A673 (cell line): ENCODE measurements at places on chromosomes 7 and 10.
A peak's percentile ranks its signal among the peaks of the same experiment; 100 is the strongest.

DNA sequence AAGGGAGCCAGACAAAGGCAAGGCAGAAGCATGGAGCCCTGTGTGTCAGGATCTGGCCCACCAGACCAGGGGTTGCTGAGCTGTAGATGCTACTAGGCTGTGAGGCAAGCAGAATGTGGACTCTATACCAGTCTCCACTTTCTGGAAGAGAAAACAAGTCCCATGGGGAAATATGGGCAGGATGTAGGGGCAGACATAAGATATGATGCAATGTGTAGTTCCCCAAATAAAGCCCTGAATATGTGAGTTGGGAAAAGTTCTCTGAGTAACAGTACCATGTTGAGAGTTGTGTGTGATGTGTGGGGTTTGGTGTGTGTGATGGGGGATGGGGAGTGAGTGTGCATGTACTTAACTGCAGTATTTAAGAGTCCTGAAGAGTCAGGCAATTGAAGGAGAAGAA lies 62.3 kb downstream of the NPSR1 start:
- DNase-seq, result no peak

- no peak for DNase-seq
Measured at GRCh38 chr7:158581440-158582088, 6.1 kb downstream of the PTPRN2 start.

GRCh38 chr10:131849591-131850382 lies 51.0 kb upstream of the PPP2R2D start:
- no peak for DNase-seq

DNA sequence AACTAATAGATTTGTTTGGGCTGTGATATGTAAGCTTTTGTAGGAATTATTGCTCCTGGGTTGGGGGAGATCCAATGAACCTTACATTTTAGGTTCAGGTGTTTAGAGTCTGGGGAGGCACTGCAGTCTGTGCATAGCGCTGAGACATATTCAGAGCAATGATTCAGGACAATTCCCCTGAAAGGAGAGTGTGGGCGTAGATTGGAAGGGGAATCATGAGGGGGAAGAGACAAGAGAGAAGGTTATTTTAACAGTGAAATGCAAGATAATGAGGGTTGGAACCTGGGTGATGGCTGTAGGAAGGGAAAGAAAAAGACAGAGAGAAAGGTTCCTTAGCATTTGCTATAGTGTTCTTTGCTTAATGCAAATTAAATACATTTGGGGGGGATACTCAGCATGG lies 1013.4 kb downstream of the REEP3 start:
- DNase-seq, result no peak

DNA sequence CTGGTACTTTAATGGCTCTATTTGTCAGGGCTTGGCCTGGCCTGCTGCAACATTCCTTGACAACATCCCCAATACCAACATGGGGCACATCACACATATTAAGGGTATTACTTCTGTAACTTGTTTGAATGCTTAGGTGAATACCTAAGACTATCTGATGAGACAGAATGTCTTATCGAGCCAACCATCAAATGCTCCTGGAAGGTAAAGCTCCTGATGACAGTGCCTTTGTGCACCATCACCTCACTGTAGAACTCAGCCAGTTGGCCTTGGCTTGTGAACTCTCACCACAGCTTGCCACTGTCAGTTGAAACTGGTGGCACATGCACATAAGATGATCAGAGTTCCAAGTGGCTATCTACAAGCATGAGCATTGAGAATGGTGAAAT lies 3.7 kb upstream of the MYO1G start:
- DNase-seq, result no peak

GRCh38 chr10:78828647-78829539 lies 239.9 kb upstream of the ZMIZ1 start:
- DNase-seq, result no peak

DNA sequence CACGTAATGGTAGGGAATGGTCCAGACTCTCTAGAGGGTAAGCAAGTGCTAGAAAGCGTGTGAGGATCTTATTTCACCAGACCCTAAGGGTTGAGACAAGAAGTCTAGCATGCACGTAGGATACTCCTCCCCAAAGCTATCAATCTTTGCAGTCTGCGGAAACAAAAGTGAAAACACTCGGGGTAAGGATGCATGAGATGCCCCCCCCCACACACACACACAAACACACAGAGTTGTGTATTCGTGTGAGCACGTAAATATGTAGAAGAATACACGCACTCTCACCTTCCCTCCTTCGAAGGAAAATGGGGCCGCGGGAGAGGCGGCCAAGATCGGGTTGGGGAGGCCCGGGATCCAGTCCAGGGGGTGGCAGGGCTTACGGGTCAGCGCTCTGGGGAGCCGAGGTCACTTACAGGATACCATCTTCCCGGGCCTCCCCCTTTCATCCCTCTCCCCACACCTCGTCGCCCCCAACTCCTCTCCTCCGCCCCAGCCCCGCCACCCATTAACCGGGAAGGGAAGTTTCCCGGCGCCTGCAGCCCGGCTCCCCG lies 455 bp downstream of the CUL2 start:
- peak; percentile 18 for DNase-seq

GRCh38 chr10:11049806-11050205 lies 32.1 kb downstream of the CELF2 start:
- no peak for DNase-seq

GRCh38 chr7:18698258-18698734 lies 202.7 kb downstream of the HDAC9 start:
- no peak for DNase-seq
